ENCODE measurements at places on chromosomes 13 and 19. TPM values are rescaled to one million over a fixed set of nuclear protein-coding genes. Genes with fewer than 3 reads are reported as not detected.

ATXN8OS gene
- polyA plus RNA-seq, result not detected

SMIM44 gene
- polyA plus RNA-seq, result not detected

ZNF383 gene
- polyA plus RNA-seq, result 11.8 TPM

DHX34 gene
- polyA plus RNA-seq, result 3.7 TPM

MCF2L gene
- polyA plus RNA-seq, result 1.9 TPM

ZSCAN22 gene
- 3.6 TPM for polyA plus RNA-seq

SCN1B gene
- polyA plus RNA-seq, result not detected

KLK8 gene
- polyA plus RNA-seq, result not detected

LHB gene
- not detected for polyA plus RNA-seq

ATP8B3 gene
- 0.83 TPM for polyA plus RNA-seq

EPS8L1 gene
- 0.09 TPM for polyA plus RNA-seq

ADGRE1 gene
- 4.2 TPM for polyA plus RNA-seq

FAAP24 gene
- polyA plus RNA-seq, result 3.9 TPM

IRF2BP1 gene
- 11.6 TPM for polyA plus RNA-seq

CBARP gene
- not detected for polyA plus RNA-seq

NBEA gene
- polyA plus RNA-seq, result 1.3 TPM

IL4I1 gene
- not detected for polyA plus RNA-seq

MBD3L2 gene
- polyA plus RNA-seq, result not detected

ZNF534 gene
- 0.26 TPM for polyA plus RNA-seq

SNAPC2 gene
- 11.5 TPM for polyA plus RNA-seq

ZNF471 gene
- 1.1 TPM for polyA plus RNA-seq

ZNF835 gene
- polyA plus RNA-seq, result 1.9 TPM

KLK13 gene
- polyA plus RNA-seq, result not detected

PLVAP gene
- polyA plus RNA-seq, result not detected

OR7D2 gene
- not detected for polyA plus RNA-seq

HNRNPA1L2 gene
- 15.1 TPM for polyA plus RNA-seq

F7 gene
- polyA plus RNA-seq, result not detected

FUT6 gene
- polyA plus RNA-seq, result not detected

LNX2 gene
- polyA plus RNA-seq, result 3.2 TPM

KIR2DL1 gene
- polyA plus RNA-seq, result not detected

EFNB2 gene
- 0.08 TPM for polyA plus RNA-seq

PRR19 gene
- polyA plus RNA-seq, result 0.61 TPM

B3GNT3 gene
- 0.43 TPM for polyA plus RNA-seq

TSKS gene
- polyA plus RNA-seq, result 0.51 TPM
